ENCODE measurements at places on chromosomes 4 and X. TPM values are rescaled to one million over a fixed set of nuclear protein-coding genes. Genes with fewer than 3 reads are reported as not detected.

The CENPVL2 gene
- total RNA-seq = 0.48 TPM

The MAPK10 gene
- total RNA-seq = 445 TPM

The F11 gene
- total RNA-seq = 0.94 TPM

The HTN3 gene
- total RNA-seq = not detected

The C1QTNF7 gene
- total RNA-seq = 0.69 TPM

The BEX2 gene
- total RNA-seq = 115 TPM

The EIF1AX gene
- 75.0 TPM for total RNA-seq

The MAGEA12 gene
- 0.59 TPM for total RNA-seq

The GLRB gene
- 110 TPM for total RNA-seq

The ZFP42 gene
- not detected for total RNA-seq

The P2RY4 gene
- 0.33 TPM for total RNA-seq

The PNPLA4 gene
- total RNA-seq = 11.1 TPM

The LNX1 gene
- total RNA-seq = 26.2 TPM

The SLC9B1 gene
- 6.4 TPM for total RNA-seq

The GPR78 gene
- total RNA-seq = not detected

The RGN gene
- 22.0 TPM for total RNA-seq

The SHROOM2 gene
- total RNA-seq = 24.4 TPM

The PCSK1N gene
- total RNA-seq = 286 TPM

Data from dorsolateral prefrontal cortex (tissue), 122 donors.